ENCODE measurements at places on chromosomes 4 and X.

DNA sequence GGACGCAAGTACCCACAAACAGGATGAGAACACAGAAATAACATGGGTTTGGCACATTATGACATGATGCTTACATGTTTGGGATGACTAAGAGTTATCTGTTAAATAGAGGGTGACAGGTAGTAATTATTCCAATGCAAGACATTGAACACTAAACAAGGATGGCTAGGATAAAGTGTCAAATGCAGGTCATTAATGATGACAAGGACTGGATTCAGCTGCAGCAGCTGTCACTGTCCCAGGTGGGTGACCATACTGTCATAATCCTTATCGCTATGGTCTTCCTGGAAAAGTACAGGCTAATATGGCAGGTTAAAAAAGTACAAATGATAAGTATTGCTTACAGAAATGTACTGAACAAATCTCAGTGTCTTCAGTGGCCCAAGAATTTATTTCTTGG lies 123.9 kb downstream of the ANTXR2 start:
- DNase-seq, result no peak

- DNase-seq, result no peak
These were observed 16.0 kb downstream of the ARSD start for GRCh38 chrX:2913118-2913517.

DNA sequence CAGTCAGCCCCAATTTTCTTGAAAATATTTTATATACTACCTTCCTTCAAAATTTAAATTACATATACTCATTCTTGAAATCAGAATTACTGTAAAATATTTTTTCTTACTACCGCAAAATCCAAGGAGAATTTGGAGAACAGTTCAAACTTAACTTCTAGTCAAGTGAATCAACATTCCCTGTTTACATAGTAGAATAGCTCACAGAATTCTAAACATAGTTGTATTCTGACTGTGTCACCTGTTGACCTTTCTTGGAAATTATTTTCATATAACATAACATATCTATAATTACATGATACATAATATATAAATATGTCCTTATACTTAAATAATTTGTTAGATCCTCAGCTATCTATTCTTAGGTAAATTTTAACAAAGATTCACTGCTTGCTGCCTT lies 31.0 kb upstream of the FGF5 start:
- DNase-seq, result peak; percentile 74

DNA sequence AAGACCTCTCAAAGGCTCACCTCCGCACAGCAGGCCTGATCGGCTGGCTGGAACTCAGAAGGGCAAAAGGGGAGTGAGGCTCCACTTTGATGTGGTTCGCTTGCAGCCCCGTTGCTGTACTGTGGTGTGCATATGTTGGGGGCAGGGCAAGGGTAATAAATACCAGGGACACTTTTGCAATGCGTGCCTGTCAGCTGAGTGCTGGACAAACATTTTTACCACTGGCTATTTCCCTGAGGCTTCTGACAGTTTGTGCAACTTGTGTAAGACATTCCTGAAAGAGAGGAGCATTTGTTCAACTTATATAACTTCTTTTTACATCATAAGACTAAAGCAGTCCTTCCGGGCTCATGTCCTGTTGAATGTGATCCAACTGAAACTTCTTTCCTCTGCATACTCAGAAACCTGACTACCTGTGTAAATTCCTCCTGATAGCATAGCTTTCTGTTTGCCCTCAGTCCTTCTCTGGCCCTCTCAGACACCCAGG lies 82.3 kb downstream of the SPRY1 start:
- DNase-seq, result no peak
